B cell (primary cell): ENCODE measurements at places on chromosomes 2 and 18. TPM values are rescaled to one million over a fixed set of nuclear protein-coding genes. Genes with fewer than 3 reads are reported as not detected.

DNA sequence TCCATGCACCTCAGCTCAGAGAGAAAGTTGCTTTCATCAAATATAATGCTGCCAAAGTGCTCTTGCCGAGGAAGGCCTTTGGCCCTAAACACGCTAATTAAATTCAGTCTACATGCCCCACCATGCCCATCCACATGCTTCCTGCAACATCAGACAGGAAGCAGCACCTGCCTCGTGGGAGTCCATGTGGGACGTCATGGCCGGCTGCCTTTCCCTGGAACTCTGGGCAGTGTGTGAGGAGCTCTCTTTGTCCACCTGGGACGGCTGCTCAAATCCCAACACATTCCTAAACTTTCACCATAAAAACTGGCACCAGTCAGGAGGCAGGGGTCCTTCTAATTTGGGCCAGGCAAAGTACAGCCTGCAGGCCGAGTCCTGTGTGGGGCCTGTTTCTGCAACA, 23.1 kb downstream of the FAM178B start:
- no peak overlapping the region for H3K4me3 ChIP-seq
- DNase-seq, result no peak
- H3K4me1 ChIP-seq, result peaks cover 12% of the 10 kb centered on the region
- H3K27ac ChIP-seq, result no peak overlapping the region
- H3K27me3 ChIP-seq, result no peaks in the 10 kb centered on the region
- no peaks in the 10 kb centered on the region for H3K36me3 ChIP-seq

DNA sequence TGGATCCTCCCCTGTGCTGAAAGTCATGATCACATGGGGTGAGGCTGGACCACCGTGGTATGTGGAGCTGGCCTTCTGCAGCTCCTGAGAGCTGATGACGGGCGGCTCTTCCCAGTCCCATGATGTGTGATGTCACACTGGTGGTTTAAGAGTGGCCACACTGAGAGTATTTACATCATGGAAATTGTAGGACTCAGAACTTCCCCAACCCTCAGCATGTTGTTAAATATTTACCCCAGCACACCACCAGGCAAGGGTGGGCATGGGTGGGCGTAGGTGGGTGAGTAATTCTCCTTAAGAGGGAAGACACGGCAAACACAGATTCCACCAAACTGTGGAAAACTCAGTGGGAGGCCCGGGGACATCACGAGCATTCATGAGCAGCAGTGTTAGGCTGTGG, 106.8 kb downstream of the ALPK2 start:
- H3K4me1 ChIP-seq, result peaks cover 16% of the 10 kb centered on the region
- H3K27ac ChIP-seq, result no peak overlapping the region
- no peaks in the 10 kb centered on the region for H3K36me3 ChIP-seq

- H3K27me3 ChIP-seq, result no peaks in the 10 kb centered on the region
- no peak for DNase-seq
- H3K27ac ChIP-seq, result no peak overlapping the region
- H3K36me3 ChIP-seq, result no peaks in the 10 kb centered on the region
- H3K4me3 ChIP-seq, result no peak overlapping the region
- no peaks in the 10 kb centered on the region for H3K4me1 ChIP-seq
Measured at GRCh38 chr18:46061387-46061786, 10.7 kb downstream of the PSTPIP2 start.

The RNASEH1 gene
- total RNA-seq, result 24.2 and 25.1 TPM in 2 replicates

The SCN3A gene
- 6.0 and 6.1 TPM in 2 replicates for total RNA-seq

The RSAD2 gene
- total RNA-seq, result 1.5 and 2.0 TPM in 2 replicates

GRCh38 chr2:3665886-3666612, 8.0 kb downstream of the ALLC start:
- no peaks in the 10 kb centered on the region for H3K4me1 ChIP-seq
- H3K4me3 ChIP-seq, result no peak overlapping the region
- H3K27me3 ChIP-seq, result no peaks in the 10 kb centered on the region

DNA sequence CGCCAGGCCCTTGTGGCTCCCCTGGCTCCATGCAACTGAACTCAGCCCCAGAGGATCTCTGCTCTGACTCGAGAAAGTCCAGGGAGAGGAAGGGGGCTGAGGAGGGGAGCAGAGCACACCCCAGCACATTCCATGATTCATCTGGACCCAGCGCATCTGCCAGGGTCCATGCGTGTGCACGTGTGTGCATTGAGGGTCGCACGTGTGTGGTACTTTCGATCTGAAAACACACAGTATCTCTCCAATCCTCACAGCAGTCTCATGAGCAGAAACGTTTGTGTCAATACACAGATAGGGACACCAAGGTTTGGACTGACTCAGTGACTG, 146.4 kb upstream of the ID2 start:
- DNase-seq, result no peak
- peaks cover 52% of the 10 kb centered on the region for H3K4me1 ChIP-seq
- no peak overlapping the region for H3K4me3 ChIP-seq
- peaks cover 3% of the 10 kb centered on the region for H3K27me3 ChIP-seq
- H3K27ac ChIP-seq, result no peak overlapping the region
- H3K36me3 ChIP-seq, result no peaks in the 10 kb centered on the region

The FHL2 gene
- total RNA-seq, result not detected in 2 replicates

The NEU2 gene
- total RNA-seq, result not detected in 2 replicates

DNA sequence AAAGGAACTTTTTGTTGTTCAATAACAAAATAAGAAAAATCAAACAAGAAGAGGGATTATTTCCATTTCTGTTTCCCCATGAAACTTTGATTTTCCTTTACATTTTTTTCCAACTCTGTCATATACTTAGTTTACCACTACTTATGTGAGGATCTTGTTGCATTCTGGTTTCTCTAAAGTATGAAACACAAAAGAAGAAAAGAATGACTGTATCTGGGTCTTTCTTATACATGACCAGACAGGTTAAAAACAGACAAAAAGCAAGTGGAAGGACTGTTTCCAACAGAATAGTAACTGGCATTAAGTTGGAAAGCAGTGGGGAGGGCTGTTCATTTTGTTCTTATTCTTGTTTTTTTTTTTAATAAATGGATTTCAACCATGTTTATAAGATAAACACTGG, 1207.8 kb upstream of the FAM98A start:
- H3K4me1 ChIP-seq, result no peaks in the 10 kb centered on the region
- H3K36me3 ChIP-seq, result no peaks in the 10 kb centered on the region
- no peaks in the 10 kb centered on the region for H3K27me3 ChIP-seq
- H3K4me3 ChIP-seq, result no peak overlapping the region

The MYOM1 gene
- total RNA-seq, result 12.8 and 16.1 TPM in 2 replicates

DNA sequence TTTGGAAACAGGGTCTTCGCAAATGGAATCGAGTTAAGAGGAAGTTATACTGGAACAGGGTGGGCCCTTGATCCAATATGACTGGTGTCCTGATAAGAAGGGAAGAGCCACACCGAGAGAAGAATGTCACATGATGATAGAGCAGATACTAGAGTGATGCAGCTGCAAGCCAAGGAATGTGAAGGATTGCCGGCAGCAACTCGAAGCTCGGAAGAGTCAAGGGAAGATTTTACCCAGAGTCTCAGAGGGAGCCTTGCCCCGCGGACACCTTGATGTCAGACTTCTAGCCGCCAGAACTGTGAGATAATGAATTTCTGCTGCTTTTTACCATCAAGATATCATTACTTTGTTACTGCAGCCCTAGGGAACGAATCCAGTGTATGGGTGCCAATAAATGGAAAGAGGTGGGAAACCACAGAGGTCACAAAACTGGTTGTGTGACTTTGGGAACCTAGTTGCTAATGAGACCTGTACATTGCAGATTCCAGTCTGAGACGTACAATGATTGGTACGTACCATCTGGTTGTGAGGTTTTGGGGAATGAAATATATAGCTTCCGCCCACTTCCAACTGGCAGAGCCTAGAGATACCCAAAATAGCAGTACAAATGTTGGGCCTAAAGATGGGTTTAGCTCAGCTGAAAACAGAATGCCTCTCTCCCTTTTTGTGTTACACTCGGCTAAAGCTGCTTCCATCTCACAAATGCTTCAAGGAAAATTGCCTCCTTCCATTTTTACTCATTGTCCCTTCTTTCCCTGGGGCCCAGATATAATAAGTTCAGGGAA, 28.6 kb upstream of the VWA3B start:
- no peaks in the 10 kb centered on the region for H3K27me3 ChIP-seq
- H3K36me3 ChIP-seq, result no peaks in the 10 kb centered on the region
- no peaks in the 10 kb centered on the region for H3K4me1 ChIP-seq
- no peak for DNase-seq

DNA sequence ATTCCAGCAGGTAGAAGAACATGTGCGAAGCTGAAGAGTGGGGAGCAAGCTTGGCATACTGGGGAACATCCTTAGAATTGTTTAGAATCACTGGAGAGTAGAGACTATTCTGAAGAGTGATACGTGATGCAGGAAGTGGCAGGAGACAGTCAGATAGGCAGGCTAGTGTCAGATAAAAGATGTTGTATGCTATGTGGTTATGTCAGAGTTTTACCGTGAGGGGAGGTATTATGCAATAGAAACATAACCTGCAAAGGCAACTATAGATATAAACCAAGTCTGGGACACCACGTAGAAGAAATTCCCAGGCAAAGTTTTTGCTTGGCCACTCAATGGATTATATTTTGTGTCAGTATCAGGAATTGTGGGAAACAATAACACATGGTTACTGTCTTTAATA, 62.0 kb upstream of the ZSWIM2 start:
- H3K4me1 ChIP-seq, result no peaks in the 10 kb centered on the region
- no peak overlapping the region for H3K4me3 ChIP-seq
- DNase-seq, result no peak
- H3K27me3 ChIP-seq, result no peaks in the 10 kb centered on the region
- no peak overlapping the region for H3K27ac ChIP-seq

The RFX8 gene
- total RNA-seq, result not detected in 2 replicates

The RBM44 gene
- 1.2 and 1.3 TPM in 2 replicates for total RNA-seq

DNA sequence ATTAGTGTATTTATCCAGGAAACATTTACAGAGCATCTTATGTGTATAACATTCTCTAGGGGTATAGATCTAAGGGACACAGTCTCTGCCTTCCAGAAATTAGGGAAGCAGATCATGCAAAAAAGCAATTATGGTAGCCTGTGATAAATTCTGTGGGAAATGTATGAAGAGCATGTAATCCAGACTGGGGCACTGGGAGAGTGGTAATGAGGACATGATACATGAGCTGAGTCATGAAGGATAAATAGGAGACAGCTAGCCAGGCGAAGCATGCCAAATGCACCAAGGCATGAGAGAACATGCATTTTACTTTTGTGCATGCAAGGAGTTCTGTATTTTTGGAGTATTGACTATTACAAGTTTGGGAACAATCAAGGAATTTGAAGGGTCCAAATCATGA, 8.9 kb upstream of the RPRM start:
- H3K27me3 ChIP-seq, result peaks cover 4% of the 10 kb centered on the region
- H3K27ac ChIP-seq, result no peak overlapping the region
- H3K4me1 ChIP-seq, result no peaks in the 10 kb centered on the region
- no peak overlapping the region for H3K4me3 ChIP-seq

GRCh38 chr18:24914171-24914525, 437.8 kb downstream of the ZNF521 start:
- H3K4me1 ChIP-seq, result no peaks in the 10 kb centered on the region
- H3K27ac ChIP-seq, result no peak overlapping the region
- H3K4me3 ChIP-seq, result no peak overlapping the region

DNA sequence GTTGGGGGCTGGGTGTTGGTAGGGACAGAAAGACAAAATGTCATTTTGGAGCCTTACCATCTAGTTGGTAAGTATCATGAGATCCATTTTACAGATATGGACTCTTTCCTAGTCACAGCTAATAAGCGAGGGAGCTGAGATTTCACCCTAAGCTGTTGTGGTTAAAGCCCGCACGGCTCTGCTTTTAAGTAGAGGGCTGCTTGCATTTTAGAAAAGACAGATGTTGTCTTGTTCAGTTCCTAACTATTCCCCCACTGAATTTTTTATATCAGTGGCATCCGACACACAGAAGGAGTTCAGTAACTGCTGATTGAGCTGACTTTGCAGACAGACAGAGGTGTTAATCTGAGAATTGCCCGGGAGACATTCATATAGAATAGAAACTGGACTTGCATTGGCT, 3.7 kb downstream of the QPCT start:
- no peak overlapping the region for H3K27ac ChIP-seq
- peaks cover 33% of the 10 kb centered on the region for H3K4me1 ChIP-seq
- no peak for DNase-seq
- H3K36me3 ChIP-seq, result no peaks in the 10 kb centered on the region
- H3K27me3 ChIP-seq, result peaks cover 4% of the 10 kb centered on the region

DNA sequence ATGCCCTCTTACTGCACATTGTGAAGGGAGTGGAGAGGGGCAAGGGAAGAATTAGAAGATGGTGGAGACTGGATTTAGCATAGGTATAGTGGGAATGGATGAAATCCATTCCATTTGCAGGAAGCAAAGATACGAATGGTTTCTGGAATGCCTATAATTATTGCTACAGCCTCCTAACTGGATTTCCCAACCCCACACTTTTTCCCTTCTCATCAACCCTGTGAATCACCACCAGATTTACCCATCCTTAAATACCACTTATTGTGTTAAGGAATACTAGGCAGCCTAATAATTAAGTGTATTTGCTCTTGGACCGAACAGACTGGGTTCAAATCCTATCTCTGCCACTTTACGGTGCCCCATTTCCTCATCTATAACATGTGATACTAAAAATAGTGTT, 39.3 kb upstream of the CREB1 start:
- DNase-seq, result no peak
- H3K4me1 ChIP-seq, result peaks cover 16% of the 10 kb centered on the region
- H3K27ac ChIP-seq, result no peak overlapping the region
- H3K36me3 ChIP-seq, result no peaks in the 10 kb centered on the region
- no peaks in the 10 kb centered on the region for H3K27me3 ChIP-seq

DNA sequence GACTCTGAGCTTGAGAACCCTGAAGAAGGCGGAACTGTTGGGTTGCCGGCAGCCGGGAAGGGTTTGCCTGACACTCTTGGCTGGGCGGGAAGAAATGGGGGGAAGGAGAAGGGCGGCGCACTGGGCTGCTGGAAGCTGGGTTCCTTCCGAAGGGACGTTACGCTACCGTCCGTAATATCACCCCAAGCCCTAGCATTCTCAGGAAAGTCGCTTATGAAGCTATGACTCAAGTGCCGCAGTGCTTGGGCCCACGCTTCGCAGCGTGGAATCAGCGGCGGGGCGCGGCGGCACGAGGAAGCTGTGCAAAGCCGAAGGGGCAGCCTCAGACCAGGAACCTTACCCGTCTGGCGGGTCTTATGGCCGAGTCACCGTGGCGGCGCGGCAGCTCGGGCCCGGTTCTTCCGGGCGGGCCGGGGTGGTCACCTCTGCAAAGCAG, 50.2 kb upstream of the SIGLEC15 start:
- H3K4me3 ChIP-seq, result peak overlapping the region; percentile 52
- H3K27me3 ChIP-seq, result peaks cover 13% of the 10 kb centered on the region
- peaks cover 15% of the 10 kb centered on the region for H3K4me1 ChIP-seq
- H3K27ac ChIP-seq, result peak overlapping the region; percentile 2

DNA sequence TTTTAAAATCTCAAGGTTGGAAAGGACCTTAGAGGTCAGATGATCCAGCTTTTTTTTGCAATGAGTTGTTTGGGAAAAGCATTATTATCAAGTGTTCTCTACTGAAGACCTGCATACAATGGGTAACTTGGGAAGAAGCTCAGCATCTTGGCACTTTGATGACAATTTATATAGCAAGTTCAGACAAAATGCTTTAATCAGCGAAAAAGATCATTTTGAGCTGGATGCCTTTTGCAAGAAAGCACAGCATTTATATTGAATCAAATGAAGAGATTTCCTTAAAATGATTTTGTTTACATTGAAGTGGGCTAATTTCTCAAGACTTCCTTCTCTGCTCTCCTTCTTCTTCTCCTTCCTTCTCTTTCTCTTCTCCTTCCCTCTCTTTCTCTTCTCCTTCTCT, 796.4 kb upstream of the CDH2 start:
- no peak overlapping the region for H3K27ac ChIP-seq
- DNase-seq, result no peak
- no peaks in the 10 kb centered on the region for H3K27me3 ChIP-seq
- no peaks in the 10 kb centered on the region for H3K4me1 ChIP-seq

GRCh38 chr2:43325107-43325811, 98.9 kb upstream of the ZFP36L2 start:
- DNase-seq, result no peak
- H3K27ac ChIP-seq, result no peak overlapping the region
- no peaks in the 10 kb centered on the region for H3K4me1 ChIP-seq
- no peaks in the 10 kb centered on the region for H3K36me3 ChIP-seq
- no peak overlapping the region for H3K4me3 ChIP-seq

The KLHL30 gene
- total RNA-seq, result 0.12 TPM in 1 of 2 replicates, not detected in the other
